Activated CD4-positive, alpha-beta T cell treated with anti-CD3 and anti-CD28 coated beads for 36 hours (primary cell): ENCODE measurements at places on chromosomes 4 and X. TPM values are rescaled to one million over a fixed set of nuclear protein-coding genes. Genes with fewer than 3 reads are reported as not detected.
A peak's percentile ranks its signal among the peaks of the same experiment; 100 is the strongest.

DNA sequence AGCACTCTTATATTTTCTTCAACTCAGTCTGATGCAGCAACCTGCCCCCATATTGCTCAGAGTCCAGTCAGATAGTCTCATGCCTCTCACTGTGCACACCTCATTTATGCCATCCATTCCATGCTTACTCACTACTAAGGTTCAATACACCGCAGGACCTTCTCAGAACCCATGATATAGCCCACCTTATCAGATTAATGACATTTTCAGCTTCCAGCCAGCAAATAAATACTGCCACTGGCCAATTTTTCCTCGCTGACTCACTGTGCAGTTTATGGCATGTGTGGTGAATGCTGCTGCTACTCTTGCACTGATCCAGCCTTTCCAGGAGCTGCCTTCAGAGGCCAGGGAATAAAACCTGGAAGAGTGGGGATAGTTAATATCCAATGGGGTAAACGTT, 380.6 kb upstream of the SPOCK3 start:
- DNase-seq: no peak

GRCh38 chr4:2991243-2991642, 27.9 kb downstream of the GRK4 start:
- DNase-seq: no peak

The MAGEE2 gene
- total RNA-seq: not detected

DNA sequence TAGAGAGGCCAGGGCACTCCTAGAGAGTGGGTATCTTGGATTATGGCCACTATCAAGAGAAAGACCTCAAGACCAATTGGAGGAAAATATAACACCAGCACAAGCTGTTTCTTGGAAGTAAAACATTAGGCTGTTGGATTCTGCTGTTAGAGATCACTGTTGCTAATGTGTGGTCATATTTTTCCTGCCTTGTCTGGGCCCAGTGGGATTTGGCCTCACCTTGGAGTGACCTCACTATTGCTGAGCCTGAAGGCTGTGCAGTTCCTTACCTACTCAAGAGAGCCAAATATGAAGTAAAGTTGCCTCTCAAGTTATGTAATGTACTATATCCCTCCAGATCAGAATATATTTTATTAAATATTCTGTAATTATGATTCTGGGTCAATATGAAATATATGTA, 355.4 kb upstream of the CTSO start:
- no peak for DNase-seq

DNA sequence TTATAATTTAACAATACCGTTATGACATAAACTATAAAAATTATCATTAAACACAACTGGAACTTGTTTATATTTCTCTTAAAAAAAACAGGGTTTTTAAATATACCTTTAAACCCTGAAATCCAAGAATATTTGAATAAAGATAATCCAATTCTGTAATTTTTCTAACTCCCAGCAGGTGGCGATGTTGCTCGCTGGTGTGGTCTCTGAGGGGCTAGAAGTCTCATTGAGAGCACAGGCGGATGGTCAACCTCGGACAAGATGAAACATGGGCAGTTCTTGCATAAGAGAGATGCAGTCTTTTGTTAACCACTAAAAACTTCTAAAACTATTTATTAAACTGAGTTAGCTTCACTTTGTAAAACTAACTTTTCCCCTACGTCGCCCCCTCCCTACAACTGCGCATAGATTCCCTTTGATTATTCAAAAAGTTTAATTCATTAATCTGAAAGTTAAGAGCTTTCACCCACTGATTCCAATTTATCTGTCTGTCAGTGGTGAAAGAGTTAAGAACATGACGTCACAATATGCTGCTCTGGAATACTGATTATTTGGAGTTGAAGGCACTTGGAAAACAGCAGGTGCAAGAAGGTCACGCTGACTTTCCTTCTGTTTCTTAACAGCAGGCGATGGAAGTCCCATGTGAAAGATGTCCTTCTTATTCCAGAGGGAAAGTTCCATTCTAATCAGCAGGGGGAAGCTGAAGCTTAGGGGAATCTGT, 29.5 kb downstream of the DMP1 start:
- DNase-seq: peak; percentile 62

GRCh38 chr4:113243312-113243711, 193.9 kb downstream of the ANK2 start:
- no peak for DNase-seq

The RADX gene
- total RNA-seq: 9.3 TPM

DNA sequence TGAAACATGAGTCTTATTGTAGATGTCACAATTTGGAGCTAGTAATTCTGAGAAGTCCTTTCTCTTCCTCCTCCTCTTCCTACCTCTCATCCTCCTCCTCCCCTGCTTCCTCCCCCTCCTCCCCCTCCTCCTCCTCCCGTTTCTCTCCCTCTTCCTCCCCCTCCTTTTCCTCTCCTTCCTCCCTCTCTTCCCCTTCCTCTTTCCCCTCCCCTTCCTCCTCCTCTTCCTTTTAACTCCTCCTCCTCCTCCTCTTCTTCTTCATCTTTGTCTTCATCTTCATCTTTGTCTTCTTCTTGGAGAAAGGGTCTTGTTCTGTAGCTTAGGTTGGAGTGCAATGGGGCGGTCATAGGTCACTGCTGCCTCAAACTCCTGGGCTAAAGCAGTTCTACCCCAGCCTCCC, 161.8 kb downstream of the PCDH7 start:
- no peak for DNase-seq

The PLK4 gene
- 44.4 TPM for total RNA-seq

The DUX4 gene
- not detected for total RNA-seq
